ENCODE measurements at places on chromosomes 2 and 18. TPM values are rescaled to one million over a fixed set of nuclear protein-coding genes. Genes with fewer than 3 reads are reported as not detected.

The LCLAT1 gene
- 16.4 TPM for total RNA-seq

The CYP27A1 gene
- total RNA-seq = 0.32 TPM

The EFR3B gene
- total RNA-seq = 12.3 TPM

The PLCL1 gene
- not detected for total RNA-seq

The CCDC141 gene
- not detected for total RNA-seq

Data from A549 treated with GW870086 at 1 μM for 4 hours (cell line).